Naive thymus-derived CD4-positive, alpha-beta T cell (primary cell): ENCODE measurements at places on chromosomes 11 and 22.

DNA sequence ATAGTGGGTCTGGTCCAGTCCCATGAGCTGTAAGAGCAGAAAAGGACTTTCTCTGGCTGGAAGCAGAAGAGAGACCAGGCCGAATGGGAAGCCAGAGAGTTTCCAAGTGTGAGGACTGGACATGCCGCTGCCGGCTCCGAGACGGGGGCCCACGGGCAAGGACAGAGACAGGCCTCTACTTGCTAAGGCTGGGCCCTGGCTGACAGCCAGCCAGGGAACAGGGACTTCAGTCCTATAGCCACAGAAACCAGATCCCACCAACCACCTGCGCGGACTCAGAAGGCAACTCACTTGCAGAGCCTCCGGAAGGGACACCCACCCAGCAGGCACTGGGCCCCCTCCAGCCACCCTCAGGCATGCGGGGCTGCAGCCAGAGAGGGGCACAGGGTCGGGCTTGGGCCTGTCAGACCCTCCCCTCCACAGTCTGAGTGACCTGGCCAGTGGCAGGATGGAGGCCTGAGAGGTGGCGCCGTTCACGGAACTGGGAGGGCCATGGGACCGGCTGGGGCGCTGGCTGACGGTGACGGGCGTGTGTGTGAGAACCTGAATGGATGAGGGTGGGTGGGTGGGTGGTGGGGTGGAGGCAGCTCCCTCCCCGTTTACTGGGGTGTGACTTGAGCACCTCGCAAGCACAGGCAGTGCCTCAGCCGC is 47.8 kb upstream of the A4GALT start:
- no peak for DNase-seq

GRCh38 chr22:39174498-39175352 is 22.2 kb upstream of the CBX7 start:
- DNase-seq: peak; percentile 71

DNA sequence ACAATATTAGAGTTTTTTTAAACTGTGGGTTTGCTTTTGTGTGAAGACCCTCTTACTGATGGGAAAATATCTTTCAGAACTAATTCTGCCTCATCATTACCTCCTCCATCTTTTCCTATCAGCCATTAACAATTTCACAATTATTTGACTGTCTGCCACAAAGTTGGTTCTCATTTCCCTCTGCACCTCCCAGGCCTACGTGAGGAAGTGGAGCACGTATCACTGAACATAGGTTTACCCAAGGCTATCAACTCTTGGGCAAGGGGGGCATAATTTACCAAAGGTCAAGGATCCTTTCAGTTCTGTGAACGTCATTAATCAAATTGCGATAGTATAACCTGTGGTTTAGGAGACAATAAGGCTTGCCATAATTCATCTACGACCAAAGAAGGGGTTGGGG is 60.0 kb downstream of the LIF start:
- DNase-seq: no peak

GRCh38 chr22:41636467-41636866 is 15.4 kb downstream of the XRCC6 start:
- no peak for DNase-seq

DNA sequence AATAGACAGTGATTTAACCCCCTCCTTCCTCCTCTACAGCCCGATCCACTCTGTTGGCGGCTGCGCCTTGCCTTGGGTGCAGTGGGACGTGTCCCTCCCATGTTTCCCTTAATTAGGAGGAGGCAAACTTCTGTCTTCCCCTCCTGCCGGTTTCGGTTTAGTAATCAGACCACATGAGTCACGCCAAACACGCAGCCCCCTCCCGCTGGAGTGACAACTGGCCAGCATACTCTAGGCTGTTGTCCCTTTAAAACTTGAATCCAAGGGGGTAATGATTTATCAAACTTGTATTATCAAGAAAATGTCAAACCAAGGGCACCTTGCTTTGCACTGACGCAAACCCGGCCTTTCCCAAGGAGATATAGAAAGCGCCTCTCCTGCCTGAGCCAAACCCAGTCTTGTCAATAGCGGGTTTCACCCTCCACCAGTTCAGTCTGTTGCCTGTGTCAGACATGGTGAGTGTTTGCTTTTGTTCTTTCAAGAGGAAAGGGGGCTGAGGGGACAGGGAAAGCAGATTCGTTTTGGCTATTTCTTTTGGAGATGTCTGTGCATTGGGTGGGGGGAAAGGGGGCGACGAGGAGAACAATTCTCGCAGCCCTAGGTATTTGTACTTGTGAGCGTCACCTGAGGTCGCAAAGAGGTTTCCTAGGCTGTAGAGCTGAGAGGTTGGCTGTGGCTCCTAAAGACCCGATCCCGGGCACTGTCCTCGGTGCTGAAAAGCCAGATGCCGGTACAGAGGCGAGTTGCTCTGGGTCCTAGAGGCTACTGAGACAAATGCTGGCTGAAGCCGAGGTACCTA is at the start of gene SLC6A5:
SLC6A5 (plus strand) TSS at position 388 of the 799 bp plus-strand sequence; CDS start at position 453, 65 bp downstream.
- DNase-seq: no peak

- DNase-seq: no peak
Observed at GRCh38 chr11:130744794-130745193, 171.5 kb downstream of the SNX19 start.

GRCh38 chr22:36305813-36306212 is 52.9 kb downstream of the APOL1 start:
- no peak for DNase-seq

DNA sequence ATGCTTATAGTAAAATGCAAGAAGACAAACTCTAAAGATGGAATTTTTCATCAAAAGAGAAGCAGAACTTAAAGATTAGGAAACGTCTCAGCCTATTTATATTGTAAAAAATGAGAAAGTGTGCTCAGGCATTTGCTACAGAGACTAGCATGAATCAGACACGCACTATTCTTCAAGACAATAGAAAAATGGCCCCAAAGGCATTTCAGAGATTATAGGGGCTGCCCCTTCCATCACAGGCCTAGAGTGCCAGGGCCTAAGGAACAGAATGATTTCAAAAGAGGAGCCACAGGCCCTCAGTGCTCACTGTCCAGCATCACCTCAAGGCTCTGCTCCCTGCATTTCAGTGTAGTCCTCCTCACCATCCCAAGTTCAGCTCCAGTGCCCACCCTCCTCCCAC is 27.5 kb downstream of the TNKS1BP1 start:
- DNase-seq: no peak

GRCh38 chr11:56855217-56855616 is 106.7 kb upstream of the OR9G4 start:
- no peak for DNase-seq

DNA sequence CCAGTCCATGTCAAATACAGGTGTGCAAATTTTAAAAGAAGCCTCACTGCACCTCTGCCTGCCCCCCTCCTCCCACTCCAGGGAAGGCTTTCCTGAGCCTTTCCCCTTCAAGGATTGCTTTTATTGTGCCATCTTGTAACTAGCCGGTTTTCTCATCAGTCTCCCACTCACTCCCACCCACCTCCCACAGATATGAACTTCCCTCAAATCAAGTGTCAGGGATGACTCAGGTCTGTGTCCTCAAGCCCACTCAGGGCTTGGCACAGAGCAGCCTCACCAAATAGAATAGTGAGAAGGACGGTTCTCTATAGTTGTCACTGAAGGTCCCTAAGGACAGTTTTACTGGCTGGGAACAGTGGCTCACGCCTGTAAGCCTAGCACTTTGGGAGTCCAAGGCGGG is 43.0 kb downstream of the THAP12 start:
- DNase-seq: no peak

GRCh38 chr11:68007498-68008380 is 2.4 kb upstream of the ALDH3B1 start:
- no peak for DNase-seq

GRCh38 chr11:123178186-123178585 is 16.9 kb downstream of the CLMP start:
- DNase-seq: no peak

GRCh38 chr11:14414470-14415461 is 55.8 kb upstream of the RRAS2 start:
- peak; percentile 43 for DNase-seq
